Hepatocyte (in vitro differentiated cells): ENCODE measurements at places on chromosomes 5 and 9. TPM values are rescaled to one million over a fixed set of nuclear protein-coding genes. Genes with fewer than 3 reads are reported as not detected.

MATR3 gene
- 176 and 183 TPM in 2 replicates for polyA plus RNA-seq

MEGF10 gene
- polyA plus RNA-seq = 1.1 and 1.7 TPM in 2 replicates

- H3K27me3 ChIP-seq = no peaks in the 10 kb centered on the region
- no peak for DNase-seq
- no peak overlapping the region for H3K27ac ChIP-seq
- H3K36me3 ChIP-seq = no peaks in the 10 kb centered on the region
These were observed 309.6 kb upstream of the CCNH start for GRCh38 chr5:87722286-87722685.

GRCh38 chr5:151078490-151079262 lies 2.2 kb downstream of the TNIP1 start:
- H3K36me3 ChIP-seq = no peaks in the 10 kb centered on the region
- no peak for DNase-seq
- H3K4me1 ChIP-seq = peaks cover 25% of the 10 kb centered on the region

DNA sequence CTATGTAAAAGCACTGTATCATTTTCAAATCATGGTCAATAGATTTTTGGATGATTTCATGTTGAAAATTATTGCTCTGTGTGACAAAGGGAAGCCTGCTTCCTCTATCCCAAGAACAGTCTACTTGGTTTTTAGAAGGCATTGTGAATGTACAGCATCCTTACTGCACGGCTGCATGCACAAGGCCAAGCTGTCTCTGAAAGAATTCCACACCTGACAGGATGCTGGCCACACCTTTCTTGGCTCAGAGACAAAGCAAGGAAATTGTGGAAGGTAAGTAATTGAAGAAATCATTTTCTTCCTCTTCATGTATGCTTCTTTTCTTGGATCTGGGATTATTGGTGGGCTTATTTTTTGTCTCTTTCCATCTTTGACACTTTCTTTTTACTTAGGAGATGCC lies 53.7 kb upstream of the VCAN start:
- no peak overlapping the region for H3K27ac ChIP-seq
- no peaks in the 10 kb centered on the region for H3K36me3 ChIP-seq
- H3K4me3 ChIP-seq = no peak overlapping the region
- no peaks in the 10 kb centered on the region for H3K27me3 ChIP-seq
- no peak for DNase-seq

CD72 gene
- 1.1 and 1.3 TPM in 2 replicates for polyA plus RNA-seq
